ENCODE measurements at places on chromosomes 13 and 19.

- DNase-seq, result no peak
- H3K4me1 ChIP-seq, result no peaks in the 10 kb centered on the region
- no peaks in the 10 kb centered on the region for H3K27me3 ChIP-seq
- H3K27ac ChIP-seq, result no peak overlapping the region
- H3K36me3 ChIP-seq, result no peaks in the 10 kb centered on the region
These were observed 331.7 kb downstream of the LIG4 start for GRCh38 chr13:107883561-107884175.

DNA sequence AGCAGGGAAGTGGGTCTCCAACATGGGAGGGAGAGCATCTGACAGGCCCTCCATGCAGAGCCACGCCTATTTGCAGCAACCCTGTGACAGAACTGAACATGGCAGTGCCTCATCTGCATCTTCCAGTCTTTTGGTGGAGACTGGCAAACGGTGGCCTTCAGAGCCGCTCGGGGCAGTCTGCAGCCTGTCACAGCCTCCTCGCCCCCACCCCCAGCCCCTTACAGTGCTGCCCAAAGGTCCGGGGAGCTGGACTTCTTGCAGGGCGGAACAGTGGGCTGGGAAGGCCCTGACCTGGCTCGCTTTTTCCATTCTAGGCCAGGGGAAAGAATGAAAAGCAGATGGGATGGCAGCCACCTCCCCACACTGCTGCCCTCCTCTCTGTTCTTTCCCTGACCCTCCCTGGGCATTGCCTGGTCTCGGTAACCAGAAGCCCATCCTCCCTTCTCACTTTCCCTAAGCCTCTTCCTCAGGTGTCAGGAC lies 2.7 kb downstream of the CALM3 start:
- peaks cover 38% of the 10 kb centered on the region for H3K4me1 ChIP-seq
- peak overlapping the region; percentile 97 for H3K4me3 ChIP-seq
- no peak for DNase-seq

DNA sequence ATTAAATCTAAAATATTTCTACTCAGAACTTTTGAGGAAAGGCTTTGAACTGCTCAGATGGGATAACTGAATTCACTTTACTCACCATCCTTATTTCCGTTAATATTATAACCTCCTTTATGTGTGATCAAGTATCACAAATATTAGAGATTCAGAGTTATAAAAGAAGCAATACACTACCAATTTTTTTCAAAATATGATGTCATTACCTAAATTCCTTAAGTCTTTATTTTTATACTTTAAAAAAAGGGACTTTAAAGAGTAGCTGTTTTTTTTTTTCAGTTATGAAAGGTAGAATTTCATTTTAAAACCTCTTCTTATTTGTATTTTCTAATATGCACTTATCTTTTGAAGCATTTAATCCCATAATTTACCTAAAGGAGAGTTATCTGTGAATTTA lies 239.5 kb downstream of the DIAPH3 start:
- no peaks in the 10 kb centered on the region for H3K27me3 ChIP-seq
- H3K36me3 ChIP-seq, result peaks cover 4% of the 10 kb centered on the region
- no peak overlapping the region for H3K27ac ChIP-seq
- H3K4me3 ChIP-seq, result no peak overlapping the region

DNA sequence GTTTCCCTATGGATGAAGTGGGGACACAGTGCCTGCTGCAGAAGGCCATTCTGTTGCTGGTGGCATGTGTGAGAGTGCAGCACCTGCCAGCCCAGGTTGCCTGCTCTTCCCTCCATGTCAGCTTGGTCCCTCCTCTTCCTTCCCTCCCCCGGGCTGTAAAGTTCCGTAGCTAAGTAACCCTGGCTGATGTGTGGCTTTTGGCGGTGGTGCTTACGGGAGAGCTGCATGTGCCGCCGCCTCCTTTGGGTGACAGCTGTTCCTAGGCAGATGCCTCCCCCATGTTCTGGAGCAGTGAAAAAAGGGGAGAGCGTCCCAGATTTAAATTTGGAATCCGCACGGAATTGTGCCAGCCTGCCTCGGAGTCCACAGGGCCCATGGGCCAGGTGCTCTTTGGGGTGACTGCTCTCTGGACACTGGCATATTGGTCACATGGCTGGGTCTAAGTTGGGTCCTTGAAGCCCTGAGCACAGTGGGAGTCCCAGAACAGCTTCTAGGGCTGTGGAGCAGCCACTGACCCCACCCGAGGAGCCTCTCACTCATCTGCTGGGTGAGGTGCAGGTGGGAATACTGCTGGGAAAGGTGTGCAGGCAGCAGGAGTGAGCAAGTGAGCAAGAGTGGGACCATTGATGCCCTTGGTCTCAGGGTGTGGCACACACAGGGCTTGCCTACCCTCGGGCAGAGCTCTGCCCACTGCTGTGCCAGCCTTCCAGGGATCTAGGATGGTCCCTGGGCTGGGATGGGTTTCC lies 33.1 kb upstream of the ZNF536 start:
- H3K27ac ChIP-seq, result no peak overlapping the region
- no peaks in the 10 kb centered on the region for H3K4me1 ChIP-seq
- no peaks in the 10 kb centered on the region for H3K27me3 ChIP-seq
- no peak for DNase-seq

DNA sequence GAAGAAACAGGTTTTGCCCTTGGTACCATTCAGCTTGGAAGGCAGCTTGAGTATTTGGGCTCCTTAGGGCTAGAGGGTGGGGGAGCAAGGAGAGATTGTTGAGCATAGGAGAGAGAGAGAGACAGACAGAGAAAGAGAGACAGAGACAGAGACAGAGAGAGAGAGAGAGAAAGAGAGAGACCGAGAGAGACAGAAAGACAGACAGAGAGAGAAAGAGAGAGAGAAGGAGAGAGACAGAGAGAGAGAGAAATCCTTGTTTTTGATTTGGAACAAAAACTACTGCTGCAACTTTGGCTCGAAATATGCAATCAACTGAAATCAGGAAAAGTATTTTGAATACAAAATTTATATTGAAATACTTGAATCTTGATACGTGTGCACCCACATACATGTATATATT lies 85.8 kb upstream of the ZNF536 start:
- H3K27me3 ChIP-seq, result no peaks in the 10 kb centered on the region
- H3K4me3 ChIP-seq, result no peak overlapping the region
- H3K27ac ChIP-seq, result no peak overlapping the region
- no peaks in the 10 kb centered on the region for H3K4me1 ChIP-seq
- no peak for DNase-seq

- peaks cover 6% of the 10 kb centered on the region for H3K27me3 ChIP-seq
- no peaks in the 10 kb centered on the region for H3K36me3 ChIP-seq
- H3K4me1 ChIP-seq, result no peaks in the 10 kb centered on the region
- H3K27ac ChIP-seq, result no peak overlapping the region
- H3K4me3 ChIP-seq, result no peak overlapping the region
These were observed 2.5 kb downstream of the SGCG start for GRCh38 chr13:23183292-23183691.

GRCh38 chr19:14102102-14102696 lies 11.6 kb upstream of the SAMD1 start:
- no peak for DNase-seq
- H3K27ac ChIP-seq, result no peak overlapping the region
- H3K36me3 ChIP-seq, result peaks cover 49% of the 10 kb centered on the region
- no peaks in the 10 kb centered on the region for H3K27me3 ChIP-seq
- H3K4me3 ChIP-seq, result no peak overlapping the region

GRCh38 chr19:5330307-5330720 lies 10.3 kb downstream of the PTPRS start:
- H3K27ac ChIP-seq, result no peak overlapping the region
- H3K4me1 ChIP-seq, result peaks cover 2% of the 10 kb centered on the region
- no peaks in the 10 kb centered on the region for H3K36me3 ChIP-seq
- DNase-seq, result no peak

GRCh38 chr13:35473802-35474201 lies 2.7 kb downstream of the MAB21L1 start:
- no peak for DNase-seq
- peaks cover 10% of the 10 kb centered on the region for H3K4me1 ChIP-seq
- H3K27me3 ChIP-seq, result peaks cover 66% of the 10 kb centered on the region
- no peak overlapping the region for H3K4me3 ChIP-seq

DNA sequence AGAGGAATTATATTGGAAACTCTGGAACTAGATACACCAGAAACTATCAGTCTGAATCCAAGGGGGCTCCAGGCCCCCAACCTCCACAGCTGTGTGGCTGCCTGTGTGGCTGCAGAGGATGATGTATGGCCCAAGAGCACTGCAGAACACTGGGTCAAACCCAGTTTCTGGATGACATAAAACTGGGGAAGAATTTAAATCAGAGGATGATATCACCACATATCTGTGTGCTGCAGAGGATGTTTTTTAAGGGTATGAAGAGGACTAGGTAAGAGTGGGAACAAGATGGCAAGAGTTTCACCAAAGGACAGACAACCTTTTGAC lies 226.4 kb downstream of the SUCLA2 start:
- no peaks in the 10 kb centered on the region for H3K36me3 ChIP-seq
- DNase-seq, result no peak
- no peaks in the 10 kb centered on the region for H3K4me1 ChIP-seq
- no peak overlapping the region for H3K27ac ChIP-seq
- no peak overlapping the region for H3K4me3 ChIP-seq
- peaks cover 16% of the 10 kb centered on the region for H3K27me3 ChIP-seq

- no peak overlapping the region for H3K27ac ChIP-seq
- peaks cover 9% of the 10 kb centered on the region for H3K4me1 ChIP-seq
- H3K4me3 ChIP-seq, result no peak overlapping the region
- H3K27me3 ChIP-seq, result no peaks in the 10 kb centered on the region
These were observed 12.6 kb upstream of the ZNF414 start for GRCh38 chr19:8526345-8527091.

DNA sequence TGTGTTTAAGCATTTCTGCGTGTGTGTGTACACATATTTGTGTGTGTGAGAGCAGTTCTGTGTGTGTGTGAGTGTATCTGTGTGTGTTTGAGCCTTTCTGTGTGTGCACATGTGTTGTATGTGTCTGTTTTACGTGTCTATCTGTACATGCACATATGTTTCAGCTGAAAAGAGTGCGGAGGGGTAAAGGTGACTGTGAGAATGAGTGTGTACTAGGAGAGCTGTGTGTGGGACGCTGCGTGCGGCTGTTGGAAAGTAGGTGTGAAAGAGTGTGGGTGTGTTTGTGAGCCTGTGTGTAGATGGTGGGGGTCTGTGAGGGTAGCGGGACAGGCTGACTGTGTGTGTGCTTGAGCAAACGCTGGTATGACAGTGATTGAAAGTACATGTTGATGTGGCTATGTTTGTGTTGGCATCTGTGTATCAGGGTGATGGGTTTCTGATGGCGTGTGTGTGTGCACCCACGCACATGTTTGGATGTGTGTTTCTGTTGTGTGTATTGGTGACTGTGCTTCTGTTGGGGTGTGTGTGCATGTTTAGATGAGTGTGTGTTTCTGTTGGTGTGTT lies 7.5 kb upstream of the TPM4 start:
- peaks cover 8% of the 10 kb centered on the region for H3K4me1 ChIP-seq
- H3K27me3 ChIP-seq, result no peaks in the 10 kb centered on the region
- H3K4me3 ChIP-seq, result no peak overlapping the region
- no peak for DNase-seq
- H3K36me3 ChIP-seq, result no peaks in the 10 kb centered on the region

GRCh38 chr13:67464154-67464553 lies 234.0 kb upstream of the PCDH9 start:
- no peaks in the 10 kb centered on the region for H3K27me3 ChIP-seq
- no peak overlapping the region for H3K27ac ChIP-seq
- no peaks in the 10 kb centered on the region for H3K36me3 ChIP-seq
- no peaks in the 10 kb centered on the region for H3K4me1 ChIP-seq
- no peak overlapping the region for H3K4me3 ChIP-seq
- no peak for DNase-seq

GRCh38 chr19:1472231-1473084 lies 6.6 kb downstream of the C19orf25 start:
- no peak for DNase-seq
- H3K27ac ChIP-seq, result no peak overlapping the region
- H3K36me3 ChIP-seq, result peaks cover 12% of the 10 kb centered on the region
- H3K27me3 ChIP-seq, result peaks cover 18% of the 10 kb centered on the region
- H3K4me3 ChIP-seq, result no peak overlapping the region
- no peaks in the 10 kb centered on the region for H3K4me1 ChIP-seq

DNA sequence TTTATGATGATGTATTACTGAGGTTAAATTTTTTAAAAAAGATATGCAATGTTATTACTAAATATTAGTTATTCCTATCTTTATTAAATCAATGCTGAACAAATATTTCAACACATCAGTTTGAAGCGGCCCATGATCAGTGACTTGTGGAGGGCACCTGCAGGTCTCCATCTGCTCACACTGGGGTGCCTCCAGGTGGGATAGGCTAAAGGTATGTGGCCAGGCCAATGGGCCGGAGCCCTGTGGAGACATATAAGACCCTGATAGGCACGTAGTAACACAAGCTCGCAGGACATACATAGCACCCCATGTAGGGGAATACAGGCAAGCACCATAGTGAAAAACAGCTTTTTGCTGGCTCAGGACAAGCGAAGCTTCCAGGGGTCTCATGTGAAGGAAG lies 469.8 kb downstream of the ZNF536 start:
- no peak overlapping the region for H3K27ac ChIP-seq
- no peak overlapping the region for H3K4me3 ChIP-seq
- DNase-seq, result no peak
- no peaks in the 10 kb centered on the region for H3K27me3 ChIP-seq
- H3K4me1 ChIP-seq, result no peaks in the 10 kb centered on the region

DNA sequence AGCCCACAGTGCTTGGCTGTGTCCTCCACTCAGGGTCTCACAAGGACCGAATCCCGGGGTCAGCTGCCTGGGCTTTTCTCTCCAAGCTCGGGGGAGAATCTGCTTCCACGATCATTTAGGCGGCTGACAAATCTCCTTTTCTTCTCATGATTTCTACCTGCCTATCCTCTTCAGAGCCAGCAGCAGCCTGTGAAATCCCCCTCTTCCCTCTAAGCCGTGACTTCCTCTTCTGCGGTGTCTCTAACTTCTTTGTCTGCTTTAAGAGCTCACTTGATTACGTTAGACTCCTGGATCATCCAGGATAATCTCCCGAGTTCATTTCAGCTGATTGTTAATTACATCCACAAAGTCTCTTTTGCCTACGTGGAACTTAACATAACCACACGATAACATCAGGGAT lies 22.5 kb upstream of the ZNF845 start:
- no peak overlapping the region for H3K27ac ChIP-seq
- no peak overlapping the region for H3K4me3 ChIP-seq
- H3K4me1 ChIP-seq, result no peaks in the 10 kb centered on the region
- peaks cover 40% of the 10 kb centered on the region for H3K27me3 ChIP-seq
- no peaks in the 10 kb centered on the region for H3K36me3 ChIP-seq

- no peak for DNase-seq
- H3K27ac ChIP-seq, result no peak overlapping the region
- H3K36me3 ChIP-seq, result peaks cover 76% of the 10 kb centered on the region
- no peaks in the 10 kb centered on the region for H3K27me3 ChIP-seq
These were observed 14.1 kb upstream of the PRKD2 start for GRCh38 chr19:46731007-46731501.

Measured in effector memory CD8-positive, alpha-beta T cell (primary cell).